GM10248 (cell line): ENCODE measurements at places on chromosomes 5 and 9.

DNA sequence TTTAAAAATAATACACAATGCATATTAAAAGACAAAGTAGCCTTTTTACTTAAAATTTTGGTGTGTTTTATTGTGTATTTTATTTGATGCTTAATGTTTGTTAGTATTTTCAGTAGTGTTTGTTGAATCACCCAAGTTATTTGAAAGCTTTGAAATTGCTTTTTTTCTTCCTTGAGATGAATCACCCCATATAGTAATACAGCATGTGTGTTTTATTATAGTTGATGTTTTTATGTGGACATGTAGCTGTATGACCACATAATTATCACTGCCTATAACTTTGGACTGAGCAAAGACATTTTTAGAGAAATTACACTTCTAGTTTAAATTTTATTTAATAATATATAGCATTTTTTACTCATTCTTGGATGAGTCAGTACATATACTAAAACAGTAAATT is 18.0 kb downstream of the FAM174A start:
- DNase-seq = no peak

GRCh38 chr9:95857896-95858295 is 17.6 kb upstream of the ERCC6L2 start:
- peak; percentile 24 for DNase-seq

GRCh38 chr5:17860660-17861315 is 226.5 kb downstream of the TAF11L14 start:
- no peak for DNase-seq

DNA sequence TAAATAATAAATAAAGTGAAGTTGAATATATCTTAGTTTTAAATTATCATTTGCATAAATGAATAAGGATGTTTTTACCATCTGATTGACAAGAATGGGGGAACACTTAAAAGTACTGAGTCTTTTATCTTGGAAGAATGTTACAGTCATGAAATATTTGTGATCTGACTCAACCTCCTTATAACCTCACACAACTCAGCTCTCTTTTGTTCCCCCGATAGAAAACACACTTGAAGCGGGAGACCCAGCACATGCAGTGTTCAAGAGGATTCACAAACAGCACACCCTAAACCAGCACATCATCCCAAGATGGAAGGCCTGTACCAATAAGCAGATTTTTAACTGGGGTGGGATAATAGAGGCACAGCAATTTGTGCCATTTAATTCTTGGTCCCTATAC is 15.5 kb downstream of the BAAT start:
- no peak for DNase-seq

DNA sequence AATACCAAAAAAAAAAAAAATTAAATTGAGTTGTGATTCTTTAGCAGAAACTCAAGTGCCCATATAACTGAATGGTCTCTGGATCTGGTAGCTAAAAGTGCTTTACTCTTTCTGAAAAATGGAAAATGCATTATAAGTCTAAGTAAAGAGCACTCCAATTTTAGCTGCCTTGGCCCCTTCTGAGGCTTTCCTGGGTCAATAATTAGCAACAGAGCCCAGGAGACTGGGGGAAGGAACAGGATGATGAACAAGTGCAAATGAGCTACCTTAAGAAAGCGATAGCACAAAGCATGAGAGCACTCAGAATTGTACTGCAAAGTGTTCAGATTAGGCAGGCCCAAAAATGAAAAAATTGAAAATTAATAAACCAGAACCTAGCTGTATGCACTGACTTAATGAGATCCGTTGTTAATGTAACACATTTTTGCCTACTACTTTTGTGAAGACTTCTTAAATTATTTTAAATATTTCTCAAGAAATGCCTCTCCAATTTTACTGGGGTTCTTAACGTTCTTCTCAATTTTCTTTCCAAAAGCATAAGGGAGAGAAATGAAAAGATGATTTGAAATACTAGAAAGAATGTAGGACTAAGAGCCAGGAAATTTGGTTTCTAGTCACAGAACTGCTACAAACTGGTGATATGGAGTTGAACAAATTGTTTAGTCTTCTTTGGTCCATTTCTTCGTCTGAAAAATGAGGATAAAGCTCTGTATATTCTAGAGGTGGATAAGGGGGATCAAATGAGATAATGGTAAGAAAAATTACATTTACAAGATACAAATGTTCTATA is 566.1 kb downstream of the PDE4D start:
- no peak for DNase-seq

DNA sequence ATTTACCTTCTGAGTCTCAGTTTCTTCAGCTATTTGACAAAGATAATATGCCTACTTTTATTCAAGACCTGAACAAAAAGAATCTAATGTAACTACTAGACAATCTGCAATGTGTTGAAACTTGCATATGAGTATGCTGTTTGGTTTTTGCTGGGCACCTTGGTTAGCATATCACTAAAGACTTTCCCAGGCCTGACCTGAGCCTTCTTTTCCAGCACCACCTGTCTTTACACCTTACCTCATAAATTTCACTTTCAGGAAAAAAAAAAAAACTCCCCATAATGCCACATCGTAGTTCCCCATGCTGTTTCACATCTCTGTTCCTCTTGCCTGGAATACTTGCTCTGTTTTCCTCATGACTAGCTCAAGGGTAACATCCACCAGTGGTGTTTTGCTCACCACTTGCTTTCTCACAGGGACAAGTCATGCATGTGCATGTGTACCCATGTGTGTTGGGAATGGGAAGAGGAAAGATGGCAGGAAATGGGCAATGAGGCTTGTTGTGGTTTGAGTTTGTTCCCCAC is 45.6 kb upstream of the TLE4 start:
- no peak for DNase-seq

DNA sequence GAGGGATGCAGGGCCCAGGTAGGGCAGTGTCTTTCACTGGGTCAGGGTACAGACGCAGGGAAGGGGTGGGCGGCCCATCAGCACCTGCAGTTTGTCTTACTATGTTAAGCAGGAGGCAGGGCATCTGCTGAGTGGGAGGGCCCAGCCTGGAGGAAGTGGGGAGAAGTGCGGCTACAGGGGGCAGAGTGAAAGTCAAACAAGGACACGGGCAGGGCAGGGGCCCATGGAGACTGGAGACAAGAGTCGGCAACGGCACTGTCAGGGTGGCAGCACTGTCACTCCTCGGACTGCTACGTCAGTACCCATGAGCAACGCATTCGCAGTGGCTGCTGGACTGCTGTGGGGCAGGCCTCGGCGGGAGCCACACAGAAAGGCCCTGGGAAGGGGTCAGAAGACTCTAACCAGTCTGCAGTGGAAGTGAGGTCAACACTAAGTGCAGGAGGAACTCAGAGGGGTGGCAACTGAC is 19.7 kb downstream of the CAMSAP1 start:
- DNase-seq = peak; percentile 76

- no peak for DNase-seq
These were observed 8.8 kb upstream of the TRAF1 start for GRCh38 chr9:120935383-120935857.

DNA sequence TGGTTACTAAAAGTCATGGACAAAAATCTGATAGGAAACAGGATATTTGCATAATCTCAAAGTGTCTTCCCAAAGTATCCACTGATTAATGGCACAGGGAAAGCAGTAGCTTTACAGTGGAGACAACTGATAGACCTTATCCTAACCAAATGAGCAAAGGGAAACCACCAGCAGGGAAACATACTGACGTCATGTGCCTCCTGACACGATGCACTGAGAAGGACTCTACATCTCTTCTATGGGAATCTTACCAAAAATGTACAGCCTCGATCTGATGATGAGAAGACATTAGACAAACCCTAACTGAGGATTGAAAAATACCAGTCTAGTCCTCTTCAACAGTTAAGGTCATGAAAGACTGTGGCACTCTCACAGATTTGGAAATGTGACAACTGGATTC is 166.2 kb downstream of the INSYN2B start:
- no peak for DNase-seq

DNA sequence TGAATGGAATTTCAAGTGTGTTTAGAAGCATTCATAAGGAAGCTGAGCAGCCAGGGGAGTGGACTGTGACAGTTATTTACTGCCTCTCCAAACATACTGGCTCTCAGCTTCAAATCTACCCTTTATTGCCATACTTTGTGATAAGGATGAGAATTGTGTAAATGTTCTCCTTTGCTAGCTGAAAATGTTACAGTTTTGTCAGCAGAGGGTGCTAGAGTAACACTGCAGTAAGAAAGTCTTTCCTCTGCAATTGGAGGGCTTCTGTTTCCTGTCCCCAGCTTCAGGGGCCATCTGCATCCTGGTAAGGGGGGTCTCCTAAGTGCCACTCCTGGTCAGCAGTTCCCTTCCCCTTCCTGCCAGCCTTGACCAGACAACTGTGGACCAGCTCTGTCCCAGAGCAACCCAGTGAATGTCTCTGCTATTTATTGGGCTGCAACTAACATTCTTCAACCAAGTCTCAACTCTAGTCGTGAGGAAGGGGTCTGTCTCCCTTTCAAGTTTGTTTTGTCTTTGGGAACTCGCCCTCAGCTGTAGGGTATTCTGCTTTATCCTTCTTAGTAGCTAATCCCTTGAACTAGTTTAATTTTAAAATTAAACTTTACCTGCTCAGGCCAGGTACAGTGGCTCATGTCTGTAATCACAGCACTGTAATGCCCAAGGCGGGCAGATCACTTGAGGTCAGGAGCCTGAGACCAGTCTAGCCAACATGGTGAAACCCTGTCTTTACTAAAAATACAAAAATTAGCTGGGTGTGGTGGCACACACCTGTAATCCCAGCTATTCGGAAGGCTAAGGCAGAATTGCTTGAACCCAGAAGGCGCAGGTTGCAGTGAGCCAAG is 45.3 kb downstream of the RAPGEF6 start:
- DNase-seq = peak; percentile 55

GRCh38 chr5:42950456-42951292 is 89.4 kb downstream of the ANXA2R start:
- DNase-seq = peak; percentile 62

GRCh38 chr5:11642438-11642837 is 261.8 kb downstream of the CTNND2 start:
- no peak for DNase-seq

DNA sequence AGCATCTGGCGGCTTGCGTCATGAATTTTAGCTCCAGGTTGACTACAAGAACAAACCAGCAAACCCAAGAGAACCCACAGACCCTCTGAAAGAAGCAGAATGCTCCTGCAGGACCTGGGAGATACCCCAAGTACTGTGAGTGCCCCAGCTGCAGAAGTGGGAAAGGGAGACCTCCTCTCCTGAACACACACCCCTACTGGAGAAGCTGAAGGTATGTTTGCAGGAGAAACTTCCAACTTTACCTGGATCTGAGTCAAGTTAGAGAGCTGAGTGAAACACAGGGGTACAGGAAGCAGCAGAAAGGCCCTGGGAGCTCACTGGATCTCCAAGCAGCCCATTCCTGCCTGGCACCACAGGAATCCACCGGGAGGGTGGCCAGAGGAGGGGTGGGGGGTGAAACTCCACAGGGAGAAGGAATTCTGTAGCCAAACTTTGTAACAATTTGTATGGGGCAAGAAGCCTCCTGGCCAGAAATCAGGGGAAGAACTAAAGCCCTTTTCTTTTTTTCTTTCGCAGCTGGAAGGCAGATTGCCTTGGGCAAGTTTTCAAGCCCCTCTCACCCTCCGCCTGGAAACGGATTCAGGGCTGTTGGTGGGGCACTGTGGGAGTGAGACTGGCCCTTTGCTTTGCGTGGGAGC is 576.2 kb downstream of the BNC2 start:
- no peak for DNase-seq

DNA sequence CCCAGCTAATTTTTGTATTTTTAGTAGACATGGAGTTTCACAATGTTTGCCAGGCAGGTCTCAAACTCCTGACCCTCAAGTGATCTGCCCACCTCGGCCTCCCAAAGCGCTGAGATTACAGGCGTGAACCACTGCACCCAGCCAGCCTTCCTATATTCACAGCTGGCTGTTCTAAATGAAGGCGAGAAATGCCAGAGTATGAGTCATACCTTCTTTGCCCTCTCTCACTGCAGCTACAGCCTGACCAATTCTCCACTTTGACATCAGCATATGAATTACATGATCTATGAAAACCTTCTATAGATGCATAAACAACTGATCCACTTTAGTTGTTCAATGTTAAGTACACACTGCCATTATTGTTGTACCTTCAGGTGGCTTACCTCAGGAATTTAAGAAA is 14.5 kb downstream of the APTX start:
- DNase-seq = no peak

DNA sequence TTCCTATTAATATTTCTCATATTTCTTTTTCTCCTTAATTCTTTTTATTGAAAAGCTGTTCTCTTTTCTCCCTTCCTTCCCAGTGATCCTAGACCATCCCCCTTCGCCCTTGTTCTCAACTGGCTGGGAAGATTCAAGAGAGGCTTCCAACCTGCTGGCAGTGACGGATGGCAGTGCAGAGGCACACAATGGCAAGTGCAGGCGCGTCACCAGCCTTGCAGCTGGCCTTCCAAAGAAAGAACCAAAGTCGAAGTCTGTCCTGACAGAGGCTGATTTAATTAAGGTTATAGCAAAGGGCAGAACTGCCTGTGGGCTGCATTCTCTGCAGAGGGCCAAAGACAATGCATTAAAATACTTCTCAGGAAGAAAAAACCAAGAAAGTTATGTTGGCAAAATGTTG is 7.4 kb downstream of the CEMIP2 start:
- no peak for DNase-seq

DNA sequence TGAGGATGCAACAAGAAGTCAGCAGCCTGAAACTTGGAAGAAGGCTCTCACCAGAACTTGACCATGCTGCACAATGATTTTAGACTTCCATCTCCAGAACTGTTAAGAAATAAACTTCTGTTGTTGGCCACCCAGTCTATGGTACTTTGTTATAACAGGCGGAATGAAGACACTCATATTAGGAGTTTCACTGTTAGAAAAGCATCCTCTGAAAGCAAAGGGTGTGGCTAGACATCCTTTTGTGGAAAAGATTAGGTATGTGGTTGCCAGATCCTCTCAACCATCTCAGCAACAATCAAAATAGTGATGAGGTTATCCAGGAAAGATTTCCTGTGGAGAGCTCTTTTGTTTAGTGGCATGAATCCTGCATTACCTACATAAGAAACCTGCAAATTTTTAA is 20.7 kb downstream of the ITGA2 start:
- no peak for DNase-seq

DNA sequence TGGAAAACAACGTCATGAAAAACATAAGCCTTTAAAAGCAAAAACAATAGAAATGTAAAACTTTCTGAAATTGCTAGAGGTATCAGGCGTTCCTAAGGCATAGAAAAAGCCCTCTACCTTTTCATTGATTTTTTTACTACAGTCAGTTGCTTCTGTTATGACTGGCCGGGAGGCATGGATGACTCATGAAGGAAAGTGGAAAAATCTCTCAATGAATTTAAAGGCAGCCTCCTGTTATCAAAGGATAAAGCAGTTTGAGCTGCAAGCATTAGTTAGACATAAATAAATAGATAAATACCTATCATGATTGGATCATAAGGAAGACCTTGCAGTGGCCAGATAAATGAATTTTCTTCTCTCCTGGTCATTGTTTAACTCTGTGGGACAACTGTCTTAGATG is 281.6 kb downstream of the MAST4 start:
- no peak for DNase-seq

DNA sequence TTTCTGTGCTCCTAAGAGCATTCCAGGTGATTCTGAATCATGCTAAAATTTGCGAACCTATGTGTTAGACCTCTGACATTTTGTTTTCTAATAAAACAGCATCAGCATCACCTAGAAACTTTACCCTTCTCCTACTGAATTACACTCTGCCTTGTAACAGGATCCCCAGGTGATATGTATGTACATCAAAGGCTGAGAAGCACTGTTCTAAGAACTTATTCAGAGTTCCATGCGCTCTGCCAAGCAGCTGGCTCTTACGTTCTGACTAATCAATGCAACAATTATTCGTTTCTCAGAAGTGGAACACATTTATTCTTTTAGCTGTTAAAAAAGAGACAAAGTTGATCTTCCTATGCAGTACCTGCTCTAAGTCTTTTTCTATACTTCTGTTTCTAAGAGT is 228.6 kb downstream of the SLF1 start:
- DNase-seq = no peak

- DNase-seq = no peak
These were observed 40.8 kb downstream of the ERGIC1 start for GRCh38 chr5:172874647-172875504.
